ENCODE measurements at places on chromosomes 11 and 22. TPM values are rescaled to one million over a fixed set of nuclear protein-coding genes. Genes with fewer than 3 reads are reported as not detected.
A peak's percentile ranks its signal among the peaks of the same experiment; 100 is the strongest.

Gene ADAMTS8
- 0.48 TPM for total RNA-seq

Gene CASP5
- not detected for total RNA-seq

Gene MOGAT2
- total RNA-seq: 0.13 TPM

Gene ARHGEF17
- total RNA-seq: 51.5 TPM

Gene APOBEC3G
- 2.7 TPM for total RNA-seq

Gene NRIP3
- 1.0 TPM for total RNA-seq

Gene POU2AF2
- total RNA-seq: not detected

Gene SCN3B
- total RNA-seq: 0.56 TPM

Gene KCTD21
- 10.4 TPM for total RNA-seq

GRCh38 chr22:26835929-26836528 lies 178.6 kb downstream of the MIAT start:
- DNase-seq: no peak

DNA sequence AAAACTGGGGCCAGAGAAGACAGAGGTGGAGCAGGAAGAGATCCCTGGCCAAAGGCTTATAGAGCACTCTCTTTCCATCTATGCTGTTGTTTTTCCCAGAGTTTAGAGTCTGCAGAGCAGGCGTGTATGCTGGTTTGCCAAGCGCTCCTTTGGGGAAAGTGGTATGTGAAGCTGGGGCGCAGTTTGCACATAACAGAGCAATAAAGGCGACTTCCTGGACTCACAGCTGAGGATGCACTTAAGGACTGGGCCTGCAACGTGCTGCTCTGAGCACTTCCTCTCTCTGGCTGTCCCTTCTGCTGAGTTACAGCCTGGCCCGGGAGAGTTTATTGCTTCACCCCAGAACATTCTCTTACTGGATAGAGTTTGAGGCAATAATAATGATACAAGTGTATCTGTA lies 41.7 kb downstream of the THAP12 start:
- DNase-seq: peak; percentile 80

DNA sequence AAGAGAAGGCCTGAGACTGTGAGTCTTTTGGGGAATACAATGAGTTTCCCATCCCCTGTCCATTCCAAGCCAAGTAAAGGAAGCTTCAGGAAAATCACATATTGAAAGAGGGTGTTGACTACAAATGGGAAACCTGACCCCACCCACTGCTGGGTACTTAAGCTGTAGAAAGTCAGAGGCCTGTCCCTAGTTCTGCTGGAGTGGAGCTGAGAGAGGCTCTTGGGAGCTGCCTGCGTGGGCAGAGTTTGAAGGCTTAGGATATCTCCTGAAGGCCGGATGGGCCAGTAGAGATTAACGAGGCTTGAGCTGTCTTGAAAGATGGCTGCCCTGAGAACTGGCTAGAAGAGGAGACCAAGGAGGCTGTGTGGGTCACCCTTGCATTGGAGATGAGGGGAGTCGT lies 176.2 kb upstream of the NECTIN1 start:
- DNase-seq: no peak

DNA sequence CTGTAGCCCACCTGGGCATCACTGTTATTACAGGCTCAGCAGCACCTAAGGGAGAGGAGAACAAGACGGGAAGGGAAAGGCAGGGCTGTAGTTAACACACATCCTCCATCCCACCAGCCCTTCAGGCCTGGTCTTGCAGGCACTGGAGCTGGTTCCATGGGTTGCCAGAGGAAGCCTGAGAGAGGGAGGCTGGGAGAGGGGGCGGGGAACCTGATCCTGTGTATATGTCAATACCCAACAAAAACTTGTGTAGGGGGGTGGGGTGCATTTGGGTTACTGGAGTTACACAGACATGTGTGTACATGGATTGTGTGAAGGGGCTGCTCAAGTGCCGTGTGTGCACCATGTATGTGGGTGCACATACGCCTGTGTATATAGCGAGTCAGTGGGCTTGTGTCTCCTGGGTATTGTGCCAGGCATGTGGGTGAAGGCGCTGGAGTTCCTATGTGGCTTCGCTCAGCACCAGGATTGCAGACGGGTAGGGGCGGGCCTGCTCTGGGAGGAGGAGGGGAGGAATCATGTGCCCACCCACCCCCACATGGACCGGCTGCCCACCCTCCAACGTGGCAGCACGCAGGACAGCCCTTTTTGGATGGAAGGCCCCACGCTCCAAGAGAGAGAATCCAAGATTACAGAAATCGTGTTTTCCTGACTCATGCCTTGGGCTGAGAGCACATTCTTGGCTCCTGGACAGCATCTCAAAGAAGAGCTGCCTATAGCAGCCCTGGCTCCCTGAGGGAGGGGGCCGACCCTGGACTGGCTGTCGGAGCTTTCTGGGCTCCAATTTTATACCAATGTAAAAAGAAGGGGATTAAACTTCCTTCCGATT lies 4.2 kb upstream of the SERPINH1 start:
- peak; percentile 67 for DNase-seq

DNA sequence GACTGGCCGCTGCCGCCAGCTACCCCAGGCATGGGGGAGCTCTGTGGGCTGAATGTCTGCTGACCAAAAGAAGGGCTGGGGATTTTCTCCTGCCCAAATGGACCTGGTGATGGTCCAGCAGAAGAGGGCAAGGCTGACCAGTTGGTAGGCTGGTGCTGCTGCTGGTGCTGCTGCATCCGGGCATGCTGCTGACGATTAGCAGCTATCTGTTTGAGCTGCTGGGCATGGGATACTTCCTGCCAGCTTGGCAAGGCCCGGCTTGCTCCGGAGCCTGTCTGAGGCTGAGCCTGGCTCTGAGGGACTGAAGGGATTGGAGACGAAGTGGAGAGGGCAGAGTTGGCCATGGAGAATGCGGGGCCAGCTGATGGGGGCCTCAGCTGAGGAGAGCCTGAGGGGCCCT lies 168.6 kb upstream of the MTMR2 start:
- no peak for DNase-seq

GRCh38 chr22:24176630-24177029 lies 4.7 kb upstream of the SUSD2 start:
- DNase-seq: peak; percentile 78

DNA sequence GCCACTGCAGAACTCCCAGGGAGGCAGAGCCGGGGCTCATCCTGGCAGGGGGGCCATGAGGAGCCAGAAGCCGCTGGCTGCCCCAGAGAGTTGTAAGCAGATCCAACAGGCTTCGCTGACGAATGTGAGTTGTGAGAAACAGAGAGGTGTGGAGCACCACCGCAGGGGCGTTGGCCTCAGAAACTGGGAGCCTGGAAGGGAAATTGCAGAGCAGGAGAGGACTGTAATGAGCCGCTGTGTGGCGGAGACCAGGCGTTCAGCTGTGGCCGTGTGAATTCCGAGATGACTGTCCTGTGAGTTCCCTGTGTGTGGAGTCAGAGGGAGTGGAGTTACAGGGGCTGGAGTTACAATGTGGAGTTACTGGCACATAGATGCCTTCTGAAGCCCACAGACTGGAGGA lies 27.7 kb upstream of the ETS1 start:
- no peak for DNase-seq

DNA sequence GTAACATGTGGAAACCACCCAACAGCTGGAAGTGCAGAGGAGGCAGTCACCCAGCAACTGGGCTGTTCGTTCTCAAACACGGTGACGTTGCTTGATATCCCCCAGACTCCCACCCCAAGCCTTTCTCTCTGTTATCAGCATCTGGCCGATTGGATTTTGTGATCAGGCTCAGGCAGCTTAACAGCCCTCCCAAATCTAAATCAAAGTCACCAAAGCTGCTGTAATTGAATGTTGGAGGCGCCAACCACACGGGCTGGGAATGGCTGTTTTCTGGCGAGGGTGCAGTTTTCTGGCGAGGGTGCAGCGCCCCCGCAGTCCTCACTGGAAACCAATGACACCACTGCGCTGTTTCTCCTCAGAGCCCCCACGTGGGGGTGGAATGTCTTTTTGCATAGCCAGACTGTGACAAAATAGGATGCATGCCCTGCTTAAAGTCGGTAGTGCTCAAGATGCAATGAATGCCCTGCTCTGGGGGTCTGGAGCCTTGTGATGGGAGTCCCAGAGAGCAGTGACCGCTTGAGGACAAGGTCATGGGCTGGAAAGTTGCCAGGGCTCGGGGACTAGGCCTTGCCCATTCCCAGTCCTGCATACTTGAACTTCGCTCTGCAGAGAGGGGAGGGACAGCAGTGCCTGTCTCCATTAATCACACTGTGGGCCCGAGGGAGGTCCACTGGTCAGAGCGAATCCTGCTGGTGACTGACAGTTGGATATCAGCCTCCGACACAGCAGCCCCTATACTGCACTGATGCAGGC lies 105.3 kb downstream of the MORC2 start:
- no peak for DNase-seq

GRCh38 chr11:14388352-14388751 lies 29.4 kb upstream of the RRAS2 start:
- no peak for DNase-seq

DNA sequence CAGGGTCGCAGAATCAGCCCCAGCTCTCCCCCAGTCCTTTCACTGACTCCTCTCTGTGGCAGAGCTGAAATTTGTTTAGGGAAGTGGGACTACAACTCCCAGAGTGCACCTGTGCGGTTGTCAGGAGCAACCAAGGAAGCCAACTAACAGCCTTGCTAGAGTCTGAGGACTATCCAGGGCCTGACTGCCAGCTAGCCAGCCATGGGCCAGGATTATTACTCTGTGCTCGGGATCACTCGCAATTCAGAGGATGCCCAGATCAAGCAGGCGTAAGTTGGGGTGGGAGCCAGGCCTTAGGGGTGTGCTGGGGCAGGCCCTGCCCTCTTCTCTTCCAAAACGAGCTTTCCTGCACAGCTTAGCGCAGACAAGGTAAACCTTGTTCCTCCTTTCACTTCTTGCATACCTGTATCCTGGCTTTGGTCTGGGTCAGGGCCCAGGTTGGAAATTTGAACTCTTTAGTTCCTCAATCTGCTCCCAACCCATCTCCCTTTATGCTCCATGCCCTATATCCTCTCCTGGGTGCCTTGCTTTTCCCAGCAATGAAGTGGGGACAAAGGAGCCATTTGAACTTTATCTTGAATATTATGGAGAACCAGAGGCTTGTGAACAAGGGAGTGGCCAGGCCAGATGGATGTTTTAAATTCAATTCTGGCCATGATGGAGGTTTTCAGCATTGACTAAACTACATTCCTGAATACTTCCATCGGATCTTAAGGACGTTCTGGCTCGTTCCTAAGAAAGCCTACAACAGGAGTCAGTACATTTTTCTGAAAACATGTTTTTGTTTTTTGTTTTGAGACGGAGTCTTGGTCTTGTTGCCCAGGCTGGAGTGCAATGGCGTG lies at the start of gene DNAJB13:
Gene DNAJB13 (plus strand): TSS at position 158 of the 842 bp plus-strand sequence. CDS start 44 bp downstream, at position 202.
- peak; percentile 30 for DNase-seq

GRCh38 chr11:19660076-19660475 lies 52.6 kb upstream of the NAV2 start:
- DNase-seq: no peak

- DNase-seq: peak; percentile 27
These were observed 936 bp downstream of the IL17REL start for GRCh38 chr22:50011447-50012210.

DNA sequence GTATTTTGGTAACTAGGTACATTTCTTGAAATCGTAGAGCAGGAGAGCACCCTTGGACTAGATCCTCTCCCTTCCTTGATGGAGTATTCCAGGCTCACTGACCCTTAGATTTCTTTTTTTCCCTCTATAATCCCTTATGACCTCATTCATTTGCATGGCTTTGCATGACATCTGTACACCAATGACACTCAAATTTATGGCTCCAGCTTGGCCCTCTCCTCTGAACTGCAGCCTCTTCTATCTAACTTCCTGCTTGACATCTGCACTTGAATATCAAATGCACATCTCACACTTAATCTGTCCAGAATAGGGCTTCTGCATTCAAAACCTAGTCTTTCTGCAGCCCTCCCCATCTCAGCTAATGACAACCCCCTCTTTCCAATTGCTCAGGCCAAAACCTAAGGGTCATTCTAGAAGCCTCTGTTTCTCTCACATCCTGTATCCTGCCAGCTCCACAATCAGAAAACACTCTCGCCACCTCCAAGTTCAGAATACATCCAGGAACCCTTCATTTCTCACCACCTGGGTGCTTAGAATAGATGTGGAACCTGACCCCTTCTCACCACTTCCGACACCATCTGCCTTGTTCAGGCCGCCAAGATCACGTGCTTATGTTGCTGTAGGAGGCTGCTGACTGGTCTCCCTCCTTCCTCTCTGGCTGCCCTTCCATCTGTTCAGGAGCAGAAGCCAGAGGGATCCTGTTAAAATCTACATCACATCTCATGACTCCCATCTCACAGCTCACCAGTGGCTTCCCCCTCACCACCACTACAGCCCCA lies 138.9 kb upstream of the MTNR1B start:
- DNase-seq: no peak

- DNase-seq: no peak
These were observed 354.2 kb downstream of the TBC1D22A start for GRCh38 chr22:47116426-47117341.
